ENCODE measurements at places on chromosomes 3 and 15.

GRCh38 chr3:25166016-25166415, 262.0 kb upstream of the RARB start:
- no peak for DNase-seq

- no peak for DNase-seq
Measured at GRCh38 chr3:149619136-149619535, 38.7 kb downstream of the WWTR1 start.

- no peak for DNase-seq
Measured at GRCh38 chr15:89179966-89180875, 41.2 kb downstream of the RLBP1 start.

GRCh38 chr3:49940667-49941249, 808 bp downstream of the RBM6 start:
- peak; percentile 6 for DNase-seq

- DNase-seq, result no peak
Measured at GRCh38 chr3:115651087-115651486, 27.8 kb downstream of the GAP43 start.

DNA sequence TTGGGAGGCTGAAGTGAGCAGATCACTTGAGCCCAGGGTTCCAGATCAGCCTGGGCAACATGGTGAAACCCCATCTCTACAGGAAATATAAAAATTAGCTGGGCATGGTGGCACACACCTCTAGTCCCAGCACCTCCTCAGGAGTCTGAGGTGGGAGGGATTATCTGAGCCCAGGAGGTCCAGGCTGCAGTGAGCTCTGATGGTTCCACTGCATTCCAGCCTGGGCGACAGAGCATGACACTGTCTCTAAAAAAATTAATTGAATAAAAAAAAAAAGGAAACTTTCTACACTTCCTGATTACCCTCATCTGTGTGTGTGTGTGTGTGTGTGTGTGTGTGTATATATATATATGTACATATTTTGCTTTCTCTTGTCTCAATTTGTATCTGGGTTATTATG, 31.4 kb downstream of the DIPK2A start:
- no peak for DNase-seq

DNA sequence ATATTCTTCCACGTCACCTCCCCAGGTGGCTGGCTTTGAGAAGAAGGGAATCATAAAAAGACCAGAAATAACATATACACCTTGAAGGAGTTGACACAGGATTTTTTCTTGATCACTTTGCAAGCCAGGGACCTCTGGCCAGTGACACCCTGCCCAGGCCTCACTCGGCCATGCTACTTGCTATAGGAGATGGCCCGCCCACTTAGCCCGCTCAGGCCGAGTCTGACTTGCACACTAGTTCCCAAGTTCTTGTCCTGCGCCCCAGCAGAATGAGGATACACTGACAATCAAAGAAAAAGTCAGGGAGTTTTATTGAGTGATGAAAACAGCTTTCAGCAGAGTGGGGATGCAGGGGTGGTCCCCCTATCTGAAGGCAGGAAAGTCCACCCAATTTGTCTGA, 1046.1 kb upstream of the CFAP20DC start:
- no peak for DNase-seq

GRCh38 chr3:71641674-71642073, 58.1 kb upstream of the FOXP1 start:
- no peak for DNase-seq

DNA sequence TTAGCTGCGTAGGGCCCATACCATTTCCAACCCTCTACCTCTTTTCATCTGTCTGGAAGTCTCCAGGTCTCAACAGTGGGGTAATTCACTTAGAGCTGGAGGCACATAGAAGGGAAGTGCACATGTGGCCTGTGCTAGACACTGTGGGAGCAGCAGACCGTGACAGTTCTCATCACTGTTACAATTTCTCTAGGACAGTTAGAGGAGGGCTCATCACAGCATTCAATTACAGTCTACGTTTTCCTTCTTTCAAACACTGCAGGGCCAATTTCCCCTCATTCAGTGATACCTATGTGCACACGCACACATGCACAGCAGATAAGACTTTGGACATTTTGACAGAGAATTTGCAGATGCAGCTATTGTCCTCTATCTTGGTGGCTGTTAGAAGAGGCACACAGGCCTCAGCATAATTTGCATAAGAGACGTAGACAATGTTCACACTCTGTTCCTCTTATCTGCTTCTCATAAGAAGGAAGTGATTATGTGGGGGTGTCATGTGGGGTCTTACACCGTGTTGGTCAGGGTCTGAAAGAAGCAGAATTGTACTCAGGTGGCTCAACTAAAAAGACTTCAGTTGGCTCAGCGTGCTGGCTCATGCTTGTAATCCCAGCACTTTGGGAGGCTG, 12.6 kb upstream of the HRG start:
- DNase-seq, result no peak

GRCh38 chr3:187343670-187344069, 24.5 kb upstream of the RTP4 start:
- no peak for DNase-seq

GRCh38 chr15:89963301-89964231, 37.6 kb upstream of the ZNF710 start:
- DNase-seq, result no peak

DNA sequence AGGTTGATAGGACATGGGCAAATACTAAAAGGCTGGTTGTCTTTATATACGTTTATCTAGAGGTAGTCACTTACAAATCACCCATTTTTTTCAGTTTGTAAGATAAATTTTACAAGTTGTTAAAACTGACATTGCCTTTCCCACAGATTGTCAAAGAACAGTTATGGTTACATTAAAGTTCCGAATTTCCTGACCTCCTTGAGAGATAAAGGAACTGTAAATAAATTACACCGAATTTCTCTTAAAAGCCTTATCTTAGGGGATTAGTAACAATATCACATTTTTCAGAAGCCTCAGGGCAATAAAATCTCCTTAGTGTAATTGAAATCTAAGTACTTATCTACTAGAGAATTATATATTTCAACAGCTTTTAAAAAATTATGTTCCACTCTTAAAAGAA, 49.5 kb downstream of the ZPLD1 start:
- no peak for DNase-seq

DNA sequence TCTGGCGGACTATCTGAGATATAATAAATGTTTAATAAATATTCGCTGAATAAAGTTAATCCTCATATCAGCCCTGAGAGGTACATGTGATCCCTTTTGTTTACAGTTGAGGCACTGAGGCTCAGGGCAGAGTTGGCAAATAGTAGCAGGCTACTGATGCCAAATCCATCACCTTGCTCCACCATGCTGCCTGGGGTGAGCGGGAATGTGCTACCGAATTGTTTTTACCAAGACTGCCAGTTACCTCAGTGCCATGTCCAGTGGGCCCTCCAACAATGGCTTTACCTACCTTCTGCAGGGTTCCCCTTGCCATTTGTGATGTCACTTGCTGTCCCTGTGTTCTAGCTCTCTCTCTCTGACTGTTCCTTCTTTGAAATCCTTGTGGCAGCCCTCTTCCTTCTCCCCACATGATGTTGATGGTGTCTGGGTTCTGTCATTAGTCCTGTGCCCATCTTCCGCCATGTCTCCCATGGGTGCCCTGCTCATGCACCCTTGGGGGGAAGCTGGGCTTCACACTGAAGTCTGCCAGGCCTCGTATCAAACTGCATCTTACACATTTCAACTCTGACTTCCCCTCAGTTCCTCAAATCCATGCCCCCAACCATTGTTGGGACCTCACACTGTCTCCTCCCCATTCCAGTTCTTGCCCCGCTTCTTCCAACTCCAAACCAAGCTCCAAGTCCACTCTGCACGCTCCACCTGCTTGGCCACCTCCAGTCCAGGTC, 35.4 kb downstream of the SLCO2A1 start:
- DNase-seq, result no peak

DNA sequence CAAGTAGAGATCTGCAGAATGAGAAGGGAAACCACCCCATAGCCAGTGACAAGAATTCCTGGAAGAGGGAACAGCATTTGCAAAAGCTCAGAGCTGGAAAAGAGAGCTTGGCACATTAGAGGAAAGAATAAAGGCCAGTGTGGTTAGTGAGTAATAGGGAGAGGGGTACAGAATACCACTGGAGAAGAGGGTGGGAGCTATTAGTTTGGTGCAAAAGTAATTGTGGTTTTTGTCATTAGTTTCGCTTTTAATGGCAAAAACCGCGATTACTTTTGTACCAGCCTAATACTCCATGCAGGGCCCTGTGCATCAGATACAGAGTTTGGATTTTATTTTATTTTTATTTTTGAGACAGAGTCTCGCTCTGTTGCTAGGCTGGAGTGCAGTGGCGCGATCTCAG, 9.8 kb downstream of the SLC24A1 start:
- no peak for DNase-seq

Measured in mucosa of descending colon (tissue), 3 donors.